ENCODE measurements at places on chromosomes 5 and 9.

DNA sequence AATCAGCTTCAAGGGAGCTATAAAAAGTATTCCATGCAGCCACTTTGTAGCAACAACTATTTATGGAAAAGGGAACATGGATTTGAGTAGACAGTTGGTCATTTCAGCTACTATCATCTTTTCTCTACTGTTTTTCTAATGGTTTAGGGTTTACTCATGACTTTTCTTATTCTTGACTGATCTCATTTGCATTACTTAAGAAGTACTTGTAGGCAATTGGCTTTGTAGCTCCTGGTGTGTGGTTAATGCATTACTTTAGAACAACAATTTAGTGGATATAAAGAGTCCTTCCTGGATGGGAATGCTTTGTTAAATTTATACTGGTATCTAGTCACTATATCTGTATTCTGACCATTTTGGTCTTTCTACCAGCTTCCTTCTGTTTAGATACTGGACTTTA lies 59.8 kb upstream of the NTRK2 start:
- DNase-seq = no peak

DNA sequence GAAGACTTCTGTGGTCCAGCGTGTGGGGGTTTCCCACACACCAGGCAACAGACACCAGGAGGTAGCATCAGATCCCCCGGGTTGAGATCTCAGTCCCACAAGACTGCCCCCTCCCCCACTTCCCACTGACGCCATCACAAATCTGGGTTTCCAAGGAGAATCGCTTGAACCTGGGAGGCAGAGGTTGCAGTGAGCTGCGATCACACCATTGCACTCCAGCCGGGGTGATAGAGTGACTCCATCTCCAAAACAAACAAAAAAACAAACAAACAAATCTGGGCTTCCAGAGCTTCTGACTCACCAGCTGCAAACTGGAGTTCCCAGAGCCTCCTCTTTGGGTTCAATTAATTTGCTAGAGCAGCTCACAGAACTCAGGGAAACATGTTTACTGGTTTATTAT lies 4.7 kb upstream of the GBGT1 start:
- DNase-seq = no peak

- DNase-seq = no peak
Measured at GRCh38 chr5:154791535-154791934, 36.4 kb downstream of the LARP1 start.

DNA sequence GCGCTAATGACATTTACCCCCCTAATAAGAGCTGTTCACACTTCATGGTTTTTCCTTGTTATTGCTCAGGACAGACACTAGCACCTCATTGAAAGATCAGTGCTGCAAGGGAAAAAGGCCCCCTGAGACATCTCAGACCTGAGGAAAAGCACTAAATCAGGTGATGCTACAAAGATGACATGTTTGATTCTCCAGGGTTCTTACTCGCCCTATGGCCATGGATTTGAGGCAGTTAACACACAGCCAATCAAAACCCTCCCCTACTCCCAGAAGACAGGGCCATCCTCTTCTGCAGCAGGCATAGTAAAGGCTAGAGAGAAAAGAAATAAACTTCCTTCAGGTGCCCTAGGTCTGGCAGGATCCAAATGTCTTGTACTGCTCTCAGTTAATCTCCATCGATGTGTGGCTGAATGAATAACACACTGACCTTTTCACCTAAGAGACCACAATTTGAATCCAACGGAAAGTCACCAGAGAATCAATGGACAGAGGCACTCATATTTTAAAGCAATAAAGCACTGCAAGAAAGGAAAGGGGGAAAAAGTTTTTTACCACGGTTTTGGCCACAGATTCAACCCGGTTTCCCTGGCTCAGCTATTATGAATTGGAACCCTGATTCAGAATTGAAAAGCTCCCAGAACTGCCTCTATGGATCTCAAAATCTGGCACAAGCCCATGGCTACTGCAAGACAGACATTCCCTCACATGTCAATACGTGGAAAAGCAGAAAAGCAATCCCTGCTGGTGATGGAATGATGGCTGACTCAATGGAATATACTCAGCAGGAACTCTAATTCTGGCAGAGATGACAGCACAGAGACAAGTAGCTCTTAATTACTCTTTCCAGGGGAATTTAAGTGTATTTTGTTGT lies 329.5 kb downstream of the BNC2 start:
- DNase-seq = no peak

DNA sequence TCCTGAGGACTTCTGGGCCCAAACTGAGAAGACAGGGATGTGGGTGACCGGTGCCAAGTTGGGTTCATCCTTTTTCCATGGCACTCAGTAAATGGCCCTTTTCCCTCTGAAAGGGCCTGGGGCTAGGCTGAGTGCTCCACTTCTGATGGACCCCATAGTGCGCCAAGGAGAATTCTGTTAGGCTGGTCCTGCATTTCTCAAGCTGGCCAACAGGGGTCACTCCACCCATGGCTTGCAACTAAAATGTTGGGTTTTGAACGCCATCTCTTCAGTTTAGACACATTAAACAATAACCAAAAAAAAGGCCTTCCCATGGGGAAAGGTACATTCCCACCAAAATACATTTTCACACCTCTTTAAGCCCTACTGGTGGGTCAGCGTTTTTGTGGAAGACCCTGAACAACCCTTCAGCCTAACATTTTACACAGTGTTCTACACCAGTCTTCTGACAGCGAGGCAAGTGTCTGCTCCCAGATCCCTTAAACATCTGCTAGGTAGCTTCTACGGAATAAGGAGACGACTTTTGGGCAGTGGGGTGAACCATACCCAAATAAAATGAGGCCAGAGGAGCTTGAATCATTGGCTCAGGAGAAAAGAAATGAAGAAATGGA lies 27.3 kb downstream of the CNTFR start:
- DNase-seq = no peak

DNA sequence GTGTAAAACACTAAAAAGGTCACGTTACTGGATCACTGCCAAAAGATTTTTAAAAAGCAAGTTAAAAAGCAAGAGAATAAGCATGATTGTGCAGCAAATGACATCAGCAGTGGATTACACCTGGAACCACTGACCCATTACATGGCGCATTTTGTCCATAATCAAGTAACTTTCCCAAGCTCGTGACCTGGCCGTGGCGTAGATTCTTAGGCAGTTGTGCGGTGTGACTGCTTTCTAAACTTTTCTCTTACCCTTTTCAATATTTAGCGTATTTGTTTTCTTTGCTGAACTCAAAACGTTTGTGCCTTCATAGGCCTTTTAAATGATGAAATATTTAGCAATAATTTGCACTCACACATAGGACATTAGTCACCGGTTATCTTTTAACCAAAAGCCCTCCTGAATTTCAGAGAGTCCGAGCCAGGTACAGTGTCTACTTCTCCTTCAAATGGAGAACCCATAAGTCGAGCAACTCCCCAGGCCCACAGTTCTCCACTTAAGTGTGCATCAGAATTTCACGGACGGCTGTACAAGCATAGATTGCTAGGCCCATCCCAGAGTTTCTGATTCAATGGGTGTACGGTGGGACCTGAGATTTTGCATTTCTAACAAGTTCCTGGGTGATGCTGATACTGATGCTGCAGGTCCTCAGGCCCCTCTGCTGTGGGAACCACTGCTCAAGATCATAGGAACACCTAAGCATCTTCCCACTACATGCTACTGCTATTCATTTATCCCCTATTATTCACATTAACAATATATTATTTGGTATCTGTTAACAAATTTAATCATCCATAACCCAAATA lies 144.4 kb downstream of the GLIS3 start:
- no peak for DNase-seq

DNA sequence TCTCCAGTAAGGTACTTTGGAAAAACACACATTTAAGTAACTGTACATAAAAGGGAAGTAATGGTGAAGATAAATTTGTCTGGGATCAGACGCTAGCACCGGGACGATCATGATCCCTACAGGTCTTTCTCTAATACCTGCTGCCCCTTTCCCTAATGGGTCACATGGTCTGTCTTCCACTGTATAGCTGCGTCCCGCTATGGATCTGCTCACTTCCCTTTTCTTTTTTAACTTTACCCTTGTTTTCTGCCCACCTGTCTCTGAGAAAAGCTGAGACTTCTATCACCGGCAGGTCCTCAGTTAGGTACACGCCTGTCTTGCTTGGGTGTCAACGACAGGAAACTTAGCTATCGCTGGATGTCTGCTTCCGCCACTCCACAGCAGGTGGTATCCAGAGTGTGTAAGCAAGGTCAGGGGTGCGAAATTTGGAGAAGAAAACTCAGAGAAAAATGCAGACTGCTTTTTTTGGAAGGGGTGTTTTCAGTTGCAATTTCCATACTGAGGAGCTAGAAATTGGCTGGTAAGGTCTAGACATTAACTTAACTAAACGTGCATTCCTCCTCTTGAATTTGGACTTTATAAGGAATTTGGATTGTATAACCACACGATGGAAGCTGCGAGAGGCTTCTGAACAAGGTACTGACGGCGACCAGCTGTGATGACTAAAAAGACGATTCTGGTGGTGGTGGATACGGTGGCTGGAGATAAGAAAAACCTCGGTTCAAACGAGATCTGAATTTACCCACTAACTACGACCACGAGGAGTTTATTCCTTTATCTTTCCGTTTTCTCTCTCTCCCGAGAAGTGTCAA lies 1.1 kb upstream of the ICE1 start:
- no peak for DNase-seq

DNA sequence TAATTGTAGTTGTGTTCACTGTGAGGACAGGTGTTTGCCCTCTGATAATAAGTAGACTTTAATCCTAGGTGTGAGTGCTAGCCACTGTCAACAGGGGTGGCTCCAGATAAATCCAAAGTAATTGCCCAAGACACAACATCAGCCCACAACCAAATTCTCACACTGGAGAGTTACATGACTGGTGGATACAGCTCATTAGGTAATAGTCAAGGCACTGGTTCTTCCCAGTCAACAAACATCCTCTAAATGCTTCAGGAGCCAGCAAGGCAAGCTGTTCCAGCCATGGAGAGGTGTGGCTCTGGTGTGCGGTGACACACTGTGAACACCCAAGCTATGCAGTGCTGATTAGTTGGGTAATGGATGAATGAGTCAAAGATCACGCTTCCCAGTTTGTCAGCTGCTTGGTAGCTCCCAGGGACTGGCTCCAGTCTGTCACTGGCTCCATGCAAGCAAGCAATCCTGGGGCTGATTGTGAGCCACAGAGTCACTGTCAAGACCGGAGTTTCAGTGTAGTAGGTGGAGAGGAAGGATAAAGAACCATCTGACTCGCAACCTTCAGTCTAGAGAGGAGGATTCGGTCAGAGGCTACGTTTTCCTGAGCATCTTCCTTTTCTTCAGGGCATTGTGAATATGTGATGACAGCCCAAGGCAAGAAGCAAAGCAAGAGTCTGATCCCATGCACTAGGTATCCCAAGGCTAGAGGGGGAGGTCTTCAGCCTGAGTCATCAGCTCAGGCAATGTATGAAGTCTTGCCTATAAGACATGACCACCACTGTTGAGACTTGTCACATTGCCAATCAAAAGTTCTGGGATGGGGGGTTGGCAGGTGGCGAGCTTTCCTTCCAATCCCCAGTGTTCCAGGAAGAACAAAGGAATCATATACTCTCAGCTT lies 63.1 kb downstream of the UGCG start:
- no peak for DNase-seq

DNA sequence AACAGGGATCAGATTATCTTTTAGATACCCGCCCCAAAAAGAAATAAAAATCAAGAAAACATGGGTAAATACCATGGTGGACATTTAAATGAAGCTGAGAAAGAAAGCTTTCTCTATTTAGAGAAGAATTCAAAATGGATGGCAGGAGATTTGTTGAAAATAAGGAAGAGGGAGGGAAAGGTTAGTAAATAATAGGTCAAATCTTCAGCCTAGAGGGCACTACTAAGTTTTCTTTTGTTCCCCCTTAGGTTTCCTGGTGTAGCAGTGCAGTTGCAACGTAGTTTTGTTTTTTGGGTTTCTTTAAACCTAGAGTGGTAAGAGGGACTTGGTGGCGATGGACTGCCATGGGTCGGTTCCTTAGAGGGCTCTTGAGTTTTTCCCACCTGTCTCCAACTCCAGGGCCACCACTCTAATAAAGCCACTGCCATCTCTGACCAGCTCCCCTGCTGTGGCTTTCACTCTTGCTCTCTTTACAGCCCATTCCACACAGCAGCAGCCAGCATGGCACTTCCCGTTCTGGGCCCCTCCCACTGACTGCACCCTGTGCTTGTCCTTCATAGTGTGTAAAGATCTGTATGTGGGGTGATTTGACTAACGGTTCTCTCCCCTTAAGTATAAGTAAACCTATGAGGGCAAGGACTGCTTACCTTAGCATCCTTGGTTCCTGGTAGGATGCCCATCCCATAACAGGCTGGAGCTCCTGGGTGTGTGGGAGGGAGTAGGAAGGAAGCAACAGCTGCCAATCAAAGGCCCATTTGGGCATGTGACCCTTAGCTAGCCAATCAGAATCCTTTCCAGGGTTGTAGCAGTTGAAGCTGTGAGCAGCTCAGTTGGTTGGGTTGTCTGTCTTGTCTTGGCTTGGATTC lies 118.3 kb downstream of the SLC1A3 start:
- DNase-seq = no peak

DNA sequence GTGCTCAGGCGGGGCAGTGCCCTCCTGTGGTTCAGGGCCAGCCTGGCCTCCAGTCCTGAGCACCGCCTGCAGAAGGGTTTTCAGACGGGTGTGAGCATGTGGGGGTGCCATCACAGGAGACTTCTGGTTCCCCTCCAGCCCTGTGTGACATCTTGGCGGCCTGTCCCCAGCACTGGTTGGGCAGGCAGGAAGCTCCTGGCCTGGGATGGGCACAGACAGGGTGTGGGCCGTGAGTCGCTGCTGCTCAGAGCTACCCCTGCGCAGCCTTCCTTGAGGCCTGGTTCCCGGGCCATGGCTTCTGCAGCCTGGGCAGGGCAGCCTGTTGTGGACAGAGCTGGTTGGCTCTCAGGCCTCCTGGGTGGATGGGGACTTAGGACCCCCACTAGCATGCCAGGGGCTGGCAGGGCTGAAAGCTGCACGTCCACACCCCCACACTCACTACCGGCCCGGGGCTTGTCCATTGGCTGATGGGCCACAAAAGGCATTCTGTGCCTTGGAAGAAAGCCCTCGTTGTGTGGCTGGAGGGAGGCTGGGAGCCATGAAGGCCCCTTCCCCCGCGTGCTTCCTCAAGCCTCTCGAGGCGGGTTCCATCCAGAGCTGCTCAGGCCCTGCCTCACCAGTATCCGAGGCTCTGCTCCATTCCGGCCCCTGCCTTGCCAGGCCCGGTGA lies 58.7 kb downstream of the RXRA start:
- DNase-seq = no peak

- DNase-seq = no peak
Measured at GRCh38 chr5:73122875-73123810, 2.8 kb downstream of the TMEM171 start.

DNA sequence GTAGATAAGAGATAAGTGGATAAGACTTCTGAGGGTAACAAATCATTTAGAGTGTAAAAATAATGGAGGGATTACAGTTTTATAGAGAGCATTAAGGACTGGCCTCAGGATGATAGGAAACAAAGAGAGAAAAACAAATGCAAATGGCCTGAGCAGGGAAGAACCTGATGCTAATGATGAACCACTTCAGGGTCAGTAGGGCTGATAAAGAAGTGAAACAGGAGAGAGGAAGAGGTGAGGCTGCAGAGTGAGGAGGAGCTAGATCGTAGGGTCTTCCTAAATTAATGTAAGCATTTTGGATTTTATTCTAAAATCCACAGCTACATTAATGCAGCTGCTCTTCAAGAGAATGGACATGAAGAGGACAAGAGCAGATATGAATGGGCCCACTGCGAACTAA lies 698.0 kb upstream of the MEF2C start:
- no peak for DNase-seq

All from 8988T (cell line).